ENCODE measurements at places on chromosomes 2 and 18.

DNA sequence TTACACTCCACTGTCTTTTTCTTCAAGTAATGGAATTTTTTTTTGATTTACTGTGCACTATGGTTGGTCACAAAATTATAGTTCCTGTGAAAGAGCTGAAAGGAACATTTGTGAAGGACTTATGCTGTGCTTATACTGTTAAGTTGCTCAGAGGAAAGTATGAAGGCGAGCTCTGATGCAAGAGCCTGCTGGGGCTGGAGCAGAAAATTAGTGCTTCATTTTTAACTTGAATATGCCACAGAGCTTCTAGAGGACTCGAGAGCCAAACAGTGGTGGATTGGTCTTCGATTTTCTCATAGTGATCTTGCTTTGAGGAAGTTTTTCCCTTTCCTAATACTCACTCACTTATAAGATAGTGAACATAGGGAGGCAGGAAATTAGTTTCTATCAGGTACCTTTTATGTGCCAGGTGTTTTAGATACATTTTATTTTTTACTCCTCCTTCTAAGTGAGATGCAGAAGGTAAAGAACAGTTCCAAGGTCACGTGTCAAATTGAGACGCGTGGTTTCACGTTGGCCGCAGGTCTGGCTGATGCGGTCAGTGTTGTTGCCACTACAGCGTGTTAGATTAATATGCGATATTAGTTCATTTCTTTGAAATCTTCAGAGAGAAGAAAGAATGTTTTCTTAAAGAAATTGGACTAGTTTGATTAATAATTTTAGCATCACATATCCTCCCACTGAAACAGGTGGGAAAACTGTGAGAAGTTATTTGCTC is 20.2 kb downstream of the GATA6 start:
- no peak for DNase-seq

GRCh38 chr2:179338681-179339080 is 74.0 kb upstream of the SESTD1 start:
- no peak for DNase-seq

DNA sequence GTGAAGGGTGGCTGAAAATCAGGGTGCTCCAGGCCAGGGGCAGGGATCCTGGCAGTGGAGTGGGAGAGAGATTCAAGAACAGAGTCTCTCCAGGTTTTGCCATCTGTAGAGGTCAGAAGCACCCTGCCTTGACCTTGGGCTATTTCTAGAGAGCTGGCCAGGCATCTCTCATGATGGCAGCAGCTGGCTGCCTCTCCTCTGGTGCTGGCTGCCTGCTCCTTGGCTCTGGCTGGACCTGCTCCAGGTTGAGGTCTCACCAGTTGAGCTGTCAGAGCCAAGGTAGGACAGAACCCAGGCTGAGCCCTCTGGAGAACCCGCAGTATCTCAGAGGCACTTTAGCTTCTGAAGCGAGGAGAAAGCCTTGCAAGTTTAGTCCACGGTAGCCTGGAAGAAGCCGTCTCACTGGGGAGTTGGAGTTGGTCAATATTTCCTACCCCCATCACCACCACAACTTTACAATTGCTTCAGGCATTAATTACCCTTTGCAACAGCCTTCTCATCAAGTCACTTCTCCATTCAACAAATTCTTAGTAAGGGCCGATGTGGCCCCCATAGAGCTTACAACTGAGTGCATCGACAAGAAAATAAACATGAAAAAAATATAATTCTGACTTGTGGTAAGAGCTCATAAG is 25.6 kb downstream of the GNLY start:
- DNase-seq = no peak

GRCh38 chr2:154914561-154914960 is 216.1 kb downstream of the KCNJ3 start:
- DNase-seq = no peak

DNA sequence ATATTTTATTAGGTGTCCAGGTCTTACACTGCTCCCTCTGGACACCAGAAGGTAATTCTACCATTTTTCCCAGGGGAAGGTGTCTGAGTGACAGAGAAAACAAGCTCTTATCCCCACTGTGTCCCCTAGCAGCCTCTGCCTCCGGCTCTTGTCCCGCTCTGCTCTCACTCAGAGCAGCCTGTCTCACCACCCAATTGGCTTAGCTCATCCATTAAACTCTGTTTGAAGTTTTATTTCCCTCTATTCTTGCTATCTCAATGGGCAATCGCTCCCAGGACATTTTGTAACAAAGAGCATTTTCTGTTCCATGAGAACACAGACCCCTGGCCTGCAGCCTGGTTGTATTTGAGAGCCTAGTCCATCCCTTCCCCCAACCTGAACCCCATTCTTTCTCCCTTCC is 90.6 kb upstream of the LDAH start:
- no peak for DNase-seq

All from left renal pelvis (tissue), 4 donors.